ENCODE measurements at places on chromosomes 4 and X.

- DNase-seq, result no peak
Observed at GRCh38 chr4:26047795-26048194, 133.8 kb downstream of the SMIM20 start.

GRCh38 chr4:11397146-11397545 lies 31.5 kb downstream of the HS3ST1 start:
- DNase-seq, result no peak

DNA sequence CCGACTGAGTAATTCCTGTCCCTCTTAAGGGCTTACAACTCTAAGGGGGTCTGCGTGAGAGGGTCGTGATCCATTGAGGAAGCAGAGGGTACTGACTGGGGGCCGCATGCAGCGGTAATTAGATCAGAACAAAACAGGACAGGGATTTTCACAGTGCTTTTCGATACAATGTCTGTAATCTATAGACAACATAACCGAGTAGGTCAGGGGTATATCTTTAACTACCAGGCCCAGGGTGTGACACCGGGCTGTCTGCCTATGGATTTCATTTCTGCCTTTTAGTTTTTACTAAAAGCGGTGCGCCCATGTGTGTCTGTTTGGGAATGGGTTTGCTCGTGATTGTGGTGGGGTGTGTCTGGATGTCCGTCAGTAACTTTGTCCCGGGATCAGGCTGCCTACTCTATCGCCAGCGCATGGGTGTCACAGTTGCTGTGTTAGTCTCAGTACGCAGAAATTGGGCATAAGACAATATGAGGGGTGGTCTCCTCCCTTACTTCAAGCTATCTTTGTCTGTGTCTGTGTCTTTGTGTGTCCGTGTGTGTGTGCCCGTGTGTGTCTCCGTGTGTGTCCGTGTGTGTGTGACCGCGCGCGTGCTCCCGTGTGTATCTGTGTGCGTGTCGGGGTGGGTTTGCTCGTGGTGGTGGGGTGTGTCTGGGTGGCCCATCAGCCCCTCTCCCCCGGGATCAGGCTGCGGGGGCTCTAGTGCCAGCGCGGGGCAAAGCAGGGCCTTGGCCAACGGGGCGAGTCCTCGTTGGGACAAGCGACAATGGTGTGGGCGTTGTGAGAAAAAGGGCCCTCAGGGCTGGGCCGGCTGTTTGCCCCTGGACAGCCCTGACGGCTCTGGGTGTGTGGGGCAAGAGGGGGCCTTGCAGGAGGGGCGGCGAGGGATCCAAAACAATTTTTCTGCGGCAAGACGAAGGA lies 10.4 kb downstream of the FRG2 start:
- no peak for DNase-seq

DNA sequence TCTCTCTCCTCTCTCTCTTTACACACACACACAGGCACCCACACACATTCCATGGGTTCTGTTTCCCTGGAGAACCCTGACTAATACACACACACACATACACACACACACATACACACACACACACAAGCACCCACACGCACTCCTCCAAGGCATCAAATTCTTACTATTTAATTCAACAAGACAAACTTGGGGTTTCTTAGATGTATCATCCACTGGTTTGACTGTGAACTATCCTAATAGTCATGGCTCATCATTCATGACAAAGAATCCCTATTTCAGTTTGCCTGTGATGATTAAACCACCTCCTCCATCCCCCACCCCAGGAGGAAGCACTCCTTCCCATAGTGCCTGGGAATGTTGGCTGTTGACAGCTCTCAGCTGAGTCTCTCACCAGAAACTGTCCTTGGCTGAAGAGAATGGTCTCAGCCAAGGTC lies 98.2 kb downstream of the USP46 start:
- DNase-seq, result no peak

- DNase-seq, result peak; percentile 71
Observed at GRCh38 chr4:3074846-3075651, 568 bp downstream of the HTT start.

DNA sequence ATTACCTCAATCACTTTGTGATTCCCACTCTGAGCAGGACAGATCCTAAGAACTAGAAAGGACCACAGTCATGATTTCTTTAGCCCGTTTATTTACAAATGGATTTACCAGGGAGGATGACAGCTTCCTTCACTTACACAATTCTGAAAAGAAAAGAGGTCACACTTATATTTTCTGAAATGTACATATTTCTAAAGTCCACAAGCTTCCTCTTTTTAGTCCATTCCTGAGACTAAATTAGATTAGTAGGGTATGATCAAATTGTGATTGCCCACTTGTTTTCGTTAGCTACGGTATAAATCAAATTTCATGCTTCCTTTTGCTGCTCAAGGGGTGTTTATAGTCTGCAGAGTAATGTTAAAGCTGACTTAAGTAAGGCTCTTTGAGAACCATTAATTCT lies 7.6 kb upstream of the AMELX start:
- no peak for DNase-seq

DNA sequence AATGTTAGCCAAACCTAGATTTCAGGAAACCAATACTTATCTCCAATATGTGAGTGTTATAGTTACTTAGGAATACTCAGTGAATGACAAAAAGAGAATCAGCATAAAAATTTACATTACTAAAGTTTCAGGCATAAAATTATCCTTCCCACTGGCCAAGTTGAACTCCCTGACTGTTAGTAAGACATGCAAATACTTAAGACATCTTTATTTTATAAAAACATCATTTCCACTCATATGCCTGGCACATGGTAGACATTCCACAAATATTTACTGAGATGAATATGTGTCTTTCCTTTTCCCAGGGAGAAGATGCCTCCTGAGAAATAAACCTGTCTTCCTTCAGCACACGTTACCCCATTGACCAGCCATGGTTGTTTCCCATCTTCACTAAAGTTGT lies 7.3 kb downstream of the VEGFD start:
- no peak for DNase-seq

DNA sequence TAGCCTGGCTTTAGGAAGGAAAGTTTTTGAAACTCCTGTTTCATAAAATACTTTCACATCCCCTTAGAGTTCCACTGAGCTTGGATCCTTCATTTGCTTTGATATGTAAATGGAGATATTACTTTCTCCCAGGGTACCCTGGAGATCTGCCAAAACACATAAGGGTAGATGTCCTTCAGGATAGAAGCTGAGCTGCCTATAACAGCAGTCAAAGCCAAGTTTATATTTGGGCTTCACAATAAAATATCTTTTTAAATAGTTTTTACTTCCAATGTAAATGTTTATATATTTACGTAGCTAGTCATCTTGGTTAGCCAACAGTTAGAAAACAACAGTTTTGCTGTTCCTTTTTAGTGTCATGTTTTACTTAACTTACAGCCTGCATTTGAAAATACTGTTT lies 742.3 kb upstream of the POU3F4 start:
- no peak for DNase-seq

DNA sequence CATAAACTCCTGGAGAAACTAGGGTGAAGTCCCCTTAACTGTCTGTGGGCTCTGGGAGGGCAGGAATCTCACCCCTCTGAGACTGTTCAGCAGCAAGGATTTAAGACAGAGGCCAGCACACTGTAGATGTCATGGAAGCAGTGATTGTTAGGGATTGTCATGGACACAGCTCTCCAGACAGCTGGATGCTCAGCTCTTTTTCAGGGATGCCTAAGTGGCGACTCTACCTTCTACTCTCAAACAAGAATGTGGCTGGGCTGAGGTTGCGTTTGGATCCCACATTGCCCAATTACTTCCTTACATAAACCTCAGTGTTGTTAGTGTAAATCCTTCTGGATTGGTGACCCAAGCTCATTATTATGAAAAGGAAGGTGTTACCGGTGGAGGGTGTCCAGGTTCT lies 291.9 kb upstream of the VCX3A start:
- no peak for DNase-seq

GRCh38 chr4:61173799-61174198 lies 26.3 kb upstream of the ADGRL3 start:
- no peak for DNase-seq

GRCh38 chrX:57871463-57871862 lies 38.8 kb downstream of the ZXDA start:
- no peak for DNase-seq

GRCh38 chrX:40420899-40421729 lies 159.7 kb upstream of the ATP6AP2 start:
- no peak for DNase-seq

- DNase-seq, result no peak
Observed at GRCh38 chr4:102627831-102628523, 126.8 kb downstream of the NFKB1 start.

GRCh38 chr4:153113838-153114105 lies 90.5 kb upstream of the TRIM2 start:
- peak; percentile 34 for DNase-seq

DNA sequence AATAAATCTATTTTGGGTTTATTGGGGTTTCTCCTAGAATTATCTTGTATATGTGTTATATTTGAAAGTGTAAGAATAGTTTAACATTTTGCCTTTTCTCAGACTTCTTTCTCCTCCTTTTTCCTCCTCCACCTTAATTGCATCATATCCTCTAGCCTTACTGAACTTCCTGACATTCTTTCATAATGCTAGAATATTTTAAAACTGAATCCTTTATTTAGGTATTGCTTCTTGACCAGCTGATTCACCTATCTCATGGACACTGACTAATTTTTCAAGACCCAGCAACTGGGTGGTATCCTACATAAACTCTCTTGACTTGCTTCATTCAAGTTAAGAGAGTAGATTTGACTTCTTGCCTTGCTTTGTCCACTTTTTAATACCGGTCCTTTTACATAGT lies 1508.9 kb downstream of the STIM2 start:
- DNase-seq, result no peak

DNA sequence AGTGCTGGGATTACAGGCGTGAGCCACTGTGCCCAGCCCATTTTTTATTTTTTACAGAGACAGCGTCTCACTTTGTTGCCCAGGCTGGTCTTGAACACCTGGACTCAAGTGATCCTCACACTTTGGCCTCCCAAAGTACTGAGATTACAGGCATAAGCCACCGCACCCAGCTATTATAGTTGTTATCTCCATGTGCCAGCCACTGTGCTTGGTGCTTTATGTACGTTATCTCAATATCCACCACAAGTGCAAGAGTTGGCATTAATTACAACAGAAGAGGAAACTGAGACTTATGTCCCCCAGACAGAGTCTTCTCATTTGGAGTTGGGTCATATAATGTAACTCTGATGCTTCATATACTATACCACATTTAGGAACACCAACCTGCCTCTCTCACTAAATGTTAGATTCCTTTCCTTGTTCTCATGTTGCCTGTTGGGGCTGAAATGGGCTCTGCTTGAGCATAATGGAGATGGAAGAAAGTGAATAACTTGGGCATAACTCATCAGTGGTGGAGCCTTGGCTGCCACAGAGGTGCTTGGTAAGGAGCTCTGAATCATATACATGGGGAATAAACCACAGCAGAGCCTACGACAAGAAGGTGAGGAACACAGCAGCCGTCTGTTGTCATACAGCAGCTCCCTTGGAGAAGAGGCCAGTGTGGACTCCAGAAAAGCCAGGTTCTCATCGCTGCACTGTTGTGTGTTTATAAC lies 84.3 kb downstream of the SPRY1 start:
- no peak for DNase-seq

DNA sequence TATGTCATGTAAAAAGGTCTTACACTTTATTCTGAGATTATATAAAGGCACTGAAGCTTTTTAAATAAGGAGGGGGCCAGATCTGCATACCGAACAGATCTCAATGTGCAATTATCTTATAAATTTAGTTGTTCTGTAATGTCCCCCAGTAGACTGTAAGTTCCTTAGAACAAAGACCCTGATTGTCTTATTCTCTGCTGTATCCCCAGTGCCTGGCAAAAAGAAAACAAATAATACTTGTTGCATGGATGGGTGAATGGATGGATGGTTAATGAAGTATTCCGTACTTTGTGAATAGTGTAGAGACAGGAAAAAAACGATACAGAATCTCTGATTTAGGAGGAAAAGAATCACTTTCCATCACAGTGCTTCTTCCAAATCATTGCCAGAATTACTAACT lies 141.5 kb downstream of the CHM start:
- DNase-seq, result no peak

GRCh38 chrX:67574696-67575095 lies 30.9 kb downstream of the AR start:
- no peak for DNase-seq

GRCh38 chrX:136577552-136577951 lies 45.5 kb downstream of the VGLL1 start:
- DNase-seq, result peak; percentile 66

- no peak for DNase-seq
Observed at GRCh38 chrX:47584714-47585113, 2.5 kb downstream of the TIMP1 start.

Measured in stimulated activated CD8-positive, alpha-beta memory T cell treated with anti-CD3 and anti-CD28 coated beads, Interleukin-4, amount 100 ng/mL, for 48 hours (primary cell).